ENCODE measurements at places on chromosomes 13 and 19.

GRCh38 chr19:18847549-18848463, 16.0 kb downstream of the UPF1 start:
- DNase-seq = no peak

GRCh38 chr13:20160306-20161274, at the start of gene GJA3:
Gene GJA3, minus strand, starts transcription at chr13:20161052. Its CDS starts 17,764 bp downstream, at chr13:20143288.
- no peak for DNase-seq

GRCh38 chr19:21608571-21608970, 103.2 kb downstream of the ZNF429 start:
- DNase-seq = no peak

GRCh38 chr19:46607448-46607841, 6.3 kb downstream of the CALM3 start:
- DNase-seq = no peak

GRCh38 chr13:89407357-89407756, 1736.2 kb downstream of the SLITRK5 start:
- DNase-seq = no peak

GRCh38 chr13:111548301-111548700, 227.9 kb downstream of the TEX29 start:
- no peak for DNase-seq

GRCh38 chr13:68588623-68589022, 1358.5 kb upstream of the PCDH9 start:
- no peak for DNase-seq

DNA sequence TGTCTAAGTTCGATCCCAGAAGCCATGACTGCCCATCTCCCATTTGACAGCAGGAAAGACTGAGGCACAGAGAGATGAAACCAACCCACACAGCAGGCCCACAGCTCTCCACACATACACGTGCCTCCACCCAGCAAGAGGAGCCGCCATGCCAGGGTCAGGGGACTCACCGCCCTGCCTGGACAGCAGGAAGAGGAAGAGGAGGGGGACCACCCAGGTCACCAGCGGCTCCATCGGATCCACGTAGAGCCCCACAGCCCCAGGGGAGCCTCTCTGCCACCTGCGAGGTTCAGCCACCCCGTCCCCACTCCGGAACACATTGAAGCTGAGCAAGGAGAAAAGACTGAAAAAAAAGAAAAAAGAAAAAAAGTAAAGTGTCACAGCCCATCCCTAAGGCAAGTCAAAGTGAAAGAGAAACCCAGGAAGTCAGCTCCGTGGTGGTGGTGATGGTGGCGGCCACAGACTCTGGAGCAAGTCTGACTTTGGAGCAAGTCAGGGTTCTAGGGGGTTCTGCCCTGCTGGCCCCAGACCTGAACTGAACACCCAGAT, at the start of gene IL12RB1:
Gene IL12RB1 (minus strand): TSS at position 345 of the 549 bp plus-strand sequence. CDS start 111 bp downstream, at position 234.
- no peak for DNase-seq

GRCh38 chr19:3365836-3366752, at the start of gene NFIC:
Gene NFIC, plus strand, starts transcription at chr19:3366583. Its CDS starts 54 bp downstream, at chr19:3366637.
- DNase-seq = no peak

- no peak for DNase-seq
Measured at GRCh38 chr13:113443991-113444390, 9.3 kb downstream of the ADPRHL1 start.
